8988T (cell line): ENCODE measurements at places on chromosomes 2 and 18.

- no peak for DNase-seq
These were observed 713.4 kb downstream of the LRRTM4 start for GRCh38 chr2:76808732-76809131.

- no peak for DNase-seq
These were observed 43.9 kb downstream of the DYM start for GRCh38 chr18:49416511-49416910.

- no peak for DNase-seq
These were observed 214.7 kb downstream of the KCNH7 start for GRCh38 chr2:162623888-162624287.

- no peak for DNase-seq
These were observed 1600.7 kb upstream of the ACVR2A start for GRCh38 chr2:146244131-146244530.

- DNase-seq, result no peak
These were observed 112.2 kb upstream of the NABP1 start for GRCh38 chr2:191565647-191566198.

GRCh38 chr2:55010149-55010591 is 40.1 kb downstream of the RTN4 start:
- DNase-seq, result no peak
